Stimulated activated CD8-positive, alpha-beta memory T cell treated with anti-CD3 and anti-CD28 coated beads, Interleukin-12 subunit alpha, Interleukin-12 subunit beta, amount 100 ng/mL, for 1 hour (primary cell): ENCODE measurements at places on chromosomes 13 and 19.
A peak's percentile ranks its signal among the peaks of the same experiment; 100 is the strongest.

DNA sequence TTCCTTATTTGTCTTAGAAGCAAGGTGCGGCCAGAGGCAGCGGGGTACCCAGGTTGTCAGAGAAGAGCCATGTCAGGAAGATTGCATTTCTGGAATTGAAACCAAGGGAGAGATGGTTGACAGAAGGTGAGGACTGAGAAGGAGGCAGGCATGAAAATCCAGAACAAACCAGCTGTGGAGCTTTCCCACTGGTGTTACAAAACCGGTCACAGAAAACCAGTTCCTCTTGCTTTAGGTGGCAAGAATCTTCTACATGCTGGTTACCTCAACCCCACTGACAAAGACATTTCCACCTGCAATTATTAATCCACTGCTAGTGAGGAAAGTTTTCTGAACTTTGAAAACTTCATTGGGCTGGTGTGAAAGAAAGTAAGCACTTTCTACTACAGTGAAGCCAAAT, 64.0 kb upstream of the MED4 start:
- DNase-seq = no peak

DNA sequence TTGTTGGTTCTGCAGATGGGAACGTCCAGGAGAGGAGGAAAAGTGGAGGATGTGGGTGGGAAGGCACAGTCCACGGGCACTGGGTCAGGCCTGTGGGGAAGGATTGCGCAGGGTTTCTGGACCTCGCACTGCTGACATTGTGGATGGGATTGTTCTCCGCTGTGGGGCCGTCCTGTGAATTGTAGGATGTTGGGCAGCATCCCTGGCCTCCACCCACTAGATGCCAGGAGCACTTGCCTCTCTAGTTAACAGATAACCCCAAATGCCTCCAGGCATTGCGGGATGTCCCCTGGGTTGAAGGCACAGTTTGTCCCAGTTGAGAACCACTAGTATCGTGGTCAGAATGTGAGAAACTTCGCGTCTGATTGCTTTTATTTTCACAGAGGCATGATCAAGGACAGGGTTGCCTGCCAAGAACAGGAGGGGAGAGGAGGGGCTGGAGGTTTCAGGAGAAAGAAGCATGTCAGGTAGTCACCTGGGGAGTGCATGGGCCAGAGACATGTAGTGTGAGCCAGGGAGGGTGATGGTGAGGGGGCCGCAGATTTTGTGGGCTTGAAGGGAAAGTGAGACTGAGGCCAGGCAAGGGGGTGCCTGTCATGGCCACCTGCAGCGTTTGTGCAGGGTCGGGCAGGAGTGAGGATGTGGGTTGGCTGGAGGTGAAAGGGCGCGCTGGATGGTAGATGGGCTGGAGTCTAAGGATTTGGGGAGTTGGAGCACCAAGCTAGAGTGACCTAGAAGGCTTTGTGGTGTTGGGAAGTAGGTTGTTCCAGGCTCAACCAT, 3.2 kb downstream of the ZNF628 start:
- no peak for DNase-seq

- DNase-seq = no peak
Measured at GRCh38 chr13:22432690-22433089, 748.1 kb upstream of the SGCG start.

DNA sequence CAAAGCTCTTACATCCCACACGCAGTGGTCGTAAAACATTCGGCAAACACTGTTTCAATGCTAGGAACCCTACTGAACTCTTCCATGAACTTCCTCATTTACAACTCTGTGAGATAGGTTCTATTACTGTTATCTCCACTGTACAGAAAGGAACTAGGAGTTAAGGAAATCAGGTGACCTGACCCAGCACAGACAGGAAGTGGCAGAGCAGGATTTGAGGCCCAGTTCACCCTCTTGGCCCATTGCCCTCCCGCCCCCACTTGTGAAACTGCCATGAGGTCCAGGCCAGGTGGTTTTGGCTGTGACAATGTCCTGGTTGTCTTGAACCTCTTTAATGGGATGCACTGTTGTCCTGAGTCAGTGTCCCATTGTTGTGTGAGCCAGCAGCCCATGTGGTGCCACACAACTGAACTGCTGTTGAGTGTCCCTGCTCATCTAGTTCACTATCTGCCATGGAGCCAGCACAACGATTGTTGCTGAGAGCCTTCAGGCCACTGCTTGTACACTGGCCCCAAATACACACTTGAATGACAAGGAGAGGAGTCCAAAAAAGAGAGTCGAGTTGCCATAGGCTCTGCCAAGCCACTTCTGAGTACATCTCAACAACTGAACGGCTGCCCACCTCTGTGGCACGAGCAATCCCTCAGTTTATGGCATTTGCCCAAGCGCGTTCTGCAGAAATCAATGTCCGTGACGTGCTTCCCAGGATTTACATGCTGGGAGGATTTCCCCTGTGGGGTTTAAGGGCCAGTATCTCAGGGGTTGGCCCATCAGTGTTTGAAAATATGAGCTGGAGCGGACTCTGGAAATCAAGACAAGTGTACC, 484.6 kb downstream of the TSHZ3 start:
- DNase-seq = no peak

DNA sequence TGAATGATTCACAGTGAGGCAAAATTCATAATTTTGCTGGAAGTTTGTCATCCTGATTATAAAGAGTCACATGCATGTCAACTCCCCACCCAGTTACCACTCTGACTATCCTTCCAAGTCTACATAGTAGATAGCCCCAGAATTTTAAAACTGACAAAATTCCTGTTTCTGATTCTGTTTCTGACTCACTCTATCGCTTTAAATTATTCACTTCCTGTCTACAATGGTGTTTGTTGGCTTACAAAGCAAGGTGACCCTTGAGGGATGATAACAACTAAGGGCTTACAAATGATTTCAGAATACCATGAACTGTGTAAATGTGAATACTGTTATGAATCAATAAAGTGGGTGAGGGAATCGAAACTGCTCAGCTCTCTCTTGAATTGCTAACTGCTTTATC, 98.7 kb upstream of the KL start:
- DNase-seq = no peak

- no peak for DNase-seq
Measured at GRCh38 chr19:31470952-31471351, 121.7 kb upstream of the TSHZ3 start.

DNA sequence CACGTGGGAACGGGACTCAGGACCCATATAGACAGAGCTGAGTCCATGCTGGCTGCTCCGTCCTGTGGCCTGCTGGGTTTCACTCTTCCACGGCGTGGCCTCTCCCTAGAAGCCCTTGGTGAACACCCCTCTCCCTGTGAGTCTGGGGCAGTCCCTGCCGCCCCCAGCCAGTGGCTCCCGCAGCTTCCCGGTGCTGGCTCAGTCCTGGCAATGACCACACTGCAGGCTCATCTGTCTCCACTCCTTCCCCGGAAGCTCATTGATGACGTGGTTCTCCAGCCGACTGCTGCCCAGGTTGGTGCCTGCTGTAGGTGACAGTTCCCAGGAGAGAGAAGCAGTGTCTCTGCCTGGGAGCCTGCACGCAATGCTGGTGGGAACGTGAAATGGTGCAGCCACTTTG, 2.1 kb upstream of the TEX29 start:
- DNase-seq = no peak

- no peak for DNase-seq
Measured at GRCh38 chr13:30963791-30964190, 31.3 kb downstream of the TEX26 start.

DNA sequence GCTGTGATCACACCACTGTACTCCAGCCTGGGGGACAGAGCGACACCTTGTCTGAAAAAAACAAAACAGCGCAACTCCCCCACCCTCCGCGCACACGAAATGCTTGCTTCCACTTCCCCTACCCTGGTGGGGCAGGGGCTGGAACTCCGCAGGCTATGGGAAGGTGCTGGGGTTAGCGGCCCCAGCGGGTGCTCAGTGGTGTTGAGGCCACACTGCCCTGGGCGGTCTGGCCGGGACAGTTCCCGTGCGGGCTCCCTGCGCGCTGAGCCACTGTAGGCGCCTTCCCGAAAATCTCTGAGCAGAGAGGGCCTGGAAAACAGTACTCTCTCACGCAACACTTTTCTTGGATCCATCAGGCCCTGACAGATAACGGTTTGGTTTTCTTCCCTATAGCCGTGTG, 1.1 kb upstream of the WTIP start:
- DNase-seq = no peak

DNA sequence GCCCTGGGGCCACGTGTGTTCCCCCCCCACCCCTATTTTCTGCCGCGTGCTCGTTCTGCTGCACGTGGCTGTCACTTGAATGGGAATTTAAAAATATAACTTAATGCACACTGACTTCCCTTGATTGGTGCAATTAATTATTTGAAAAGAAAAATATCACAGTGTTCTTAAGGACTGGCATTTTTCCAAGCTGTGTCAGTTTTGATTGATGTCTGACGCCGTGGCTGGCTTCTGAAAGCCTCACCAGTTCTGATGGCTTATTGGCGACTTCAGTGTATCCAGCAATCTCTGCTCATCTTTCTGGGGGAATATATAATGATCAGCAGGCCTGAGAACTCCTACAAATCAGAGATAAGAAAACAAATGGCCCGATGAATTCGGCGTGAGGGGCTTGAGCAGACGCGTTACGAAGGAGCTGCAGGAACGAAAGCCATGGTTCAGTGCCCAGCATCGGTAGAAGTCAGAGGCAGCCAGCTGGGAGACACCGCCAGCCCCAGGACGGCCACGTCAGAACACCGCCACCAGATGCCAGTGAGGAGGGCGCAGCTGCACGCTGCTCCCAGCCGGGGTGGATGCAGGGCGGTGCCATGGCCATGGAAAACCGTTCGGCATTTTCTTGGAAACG, 111.2 kb downstream of the KDM4B start:
- no peak for DNase-seq

- DNase-seq = peak; percentile 19
Measured at GRCh38 chr13:51534041-51534817, 50.0 kb upstream of the WDFY2 start.

- DNase-seq = no peak
Measured at GRCh38 chr13:40974460-40975407, 44.4 kb downstream of the ELF1 start.

DNA sequence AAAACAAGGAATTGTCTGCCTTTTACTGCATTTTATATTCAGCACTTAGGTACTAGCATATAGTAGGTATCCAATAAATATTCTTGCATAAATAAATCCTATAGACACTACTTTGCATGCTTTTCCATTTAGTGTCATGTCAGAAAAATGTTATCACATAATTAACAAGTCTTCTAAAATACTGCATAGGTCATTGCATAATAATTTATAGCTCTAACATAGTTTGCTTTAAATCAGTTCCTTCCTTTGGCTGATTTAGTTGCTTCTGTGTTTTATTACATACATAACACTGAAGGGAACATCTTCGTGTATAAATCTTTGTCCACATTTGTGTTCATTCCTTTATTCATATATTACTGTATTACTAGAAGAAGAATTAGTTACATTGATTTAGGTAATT, 36.2 kb downstream of the WASF3 start:
- DNase-seq = no peak

DNA sequence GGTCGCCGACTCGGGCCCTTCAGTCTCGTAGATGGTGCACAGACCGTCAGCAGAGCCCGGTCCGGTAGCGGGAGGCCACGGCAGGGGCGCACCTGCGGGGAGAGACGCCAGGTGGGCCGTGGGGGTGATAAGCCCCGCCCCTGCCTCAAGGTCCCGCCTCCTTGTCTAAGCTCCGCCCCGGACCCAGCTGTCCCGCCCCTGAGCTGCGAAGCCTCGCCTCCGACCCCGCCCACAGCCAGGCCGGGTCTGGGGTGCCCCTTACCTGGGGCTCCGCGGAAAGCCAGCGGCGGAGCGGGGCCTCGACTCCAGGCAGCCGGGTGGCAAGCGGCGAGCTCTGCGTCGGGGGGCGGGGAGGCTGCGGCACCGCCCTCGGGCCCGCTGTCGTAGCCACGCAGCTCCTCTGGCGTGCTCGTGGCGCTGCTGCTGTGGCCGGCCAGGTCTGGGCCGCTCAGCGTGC, 4.7 kb downstream of the PRR36 start:
- DNase-seq = peak; percentile 64

DNA sequence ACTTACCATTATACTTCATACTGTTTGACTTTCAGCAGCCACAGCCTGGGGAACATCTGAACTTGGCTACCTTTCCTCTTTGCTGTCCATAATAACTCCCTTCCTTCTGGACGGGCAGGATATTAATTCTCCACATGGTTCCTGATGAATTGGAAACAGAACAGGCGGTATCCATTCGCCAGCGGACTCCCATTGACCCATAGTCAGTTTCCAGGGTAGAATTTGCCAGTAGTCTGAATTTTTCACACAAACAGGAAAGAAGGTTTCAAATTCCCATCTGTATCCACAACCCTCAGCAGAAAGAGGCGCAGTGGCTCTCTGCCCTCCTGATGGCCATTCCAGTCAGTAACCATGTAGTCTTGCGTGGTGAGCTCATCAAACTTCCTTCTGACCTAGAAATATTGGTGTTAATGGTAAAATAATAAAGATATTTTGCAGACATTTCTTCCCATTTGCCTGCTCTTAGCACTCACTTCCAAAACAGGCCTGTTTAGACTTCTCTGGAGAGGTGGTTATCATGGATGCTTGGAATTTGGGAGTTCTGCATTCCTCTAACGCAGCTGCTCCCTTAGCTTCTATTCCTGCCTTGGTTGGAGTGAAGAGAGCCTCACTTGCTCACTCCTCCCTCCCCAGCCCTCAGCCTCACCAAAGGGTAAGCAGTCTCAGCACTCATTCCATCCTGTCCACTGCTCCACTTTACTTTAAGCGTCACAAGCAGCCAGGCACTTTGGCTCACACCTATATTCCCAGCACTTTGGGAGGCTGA, 75.0 kb upstream of the OXGR1 start:
- no peak for DNase-seq

GRCh38 chr13:73335944-73336343, 277.1 kb downstream of the KLF5 start:
- DNase-seq = no peak

DNA sequence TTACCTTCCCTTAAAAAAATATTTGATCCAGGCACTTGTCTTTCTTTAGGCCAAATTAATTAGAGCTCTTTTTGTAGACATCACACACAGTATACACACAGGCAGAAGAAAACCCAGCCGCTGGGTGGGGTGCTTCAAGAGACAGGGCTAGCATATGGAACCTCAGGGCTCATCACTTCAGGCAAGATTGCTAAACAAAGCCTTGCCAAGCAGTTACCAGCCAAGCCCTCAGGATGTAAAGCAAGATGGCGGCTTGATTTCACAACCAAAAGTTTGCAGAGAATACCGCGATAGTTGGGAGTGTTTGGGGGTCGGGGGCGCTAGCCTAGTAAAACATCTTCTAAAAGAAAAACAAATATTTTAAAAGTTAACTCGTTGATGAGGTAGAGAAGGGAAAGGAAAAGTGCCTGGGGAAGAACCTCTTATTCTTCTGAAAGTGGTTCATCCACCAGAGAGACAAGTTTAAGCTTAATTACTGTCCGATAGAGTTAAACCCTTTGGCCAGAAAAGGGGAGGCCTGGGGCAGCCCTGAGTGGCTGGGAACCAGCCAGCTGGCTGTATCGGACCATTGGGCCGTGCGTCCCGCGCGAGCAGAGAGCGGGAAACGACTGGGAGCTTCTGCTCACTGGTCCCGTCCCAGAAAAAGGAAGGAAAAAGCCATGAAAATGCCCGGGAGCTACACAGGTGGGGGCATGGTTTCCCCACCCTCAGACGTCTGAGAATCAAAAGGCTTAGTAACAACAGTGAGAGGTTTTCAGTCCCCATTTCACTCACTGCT, 254.9 kb upstream of the PCDH20 start:
- no peak for DNase-seq

GRCh38 chr13:101401196-101401595, 15.1 kb downstream of the NALCN start:
- no peak for DNase-seq
